ENCODE measurements at places on chromosomes 5 and 9.
A peak's percentile ranks its signal among the peaks of the same experiment; 100 is the strongest.

GRCh38 chr5:124740991-124741583, 5.4 kb downstream of the ZNF608 start:
- peaks cover under 1% of the 10 kb centered on the region for H3K4me1 ChIP-seq
- H3K4me3 ChIP-seq = no peak overlapping the region
- DNase-seq = no peak

DNA sequence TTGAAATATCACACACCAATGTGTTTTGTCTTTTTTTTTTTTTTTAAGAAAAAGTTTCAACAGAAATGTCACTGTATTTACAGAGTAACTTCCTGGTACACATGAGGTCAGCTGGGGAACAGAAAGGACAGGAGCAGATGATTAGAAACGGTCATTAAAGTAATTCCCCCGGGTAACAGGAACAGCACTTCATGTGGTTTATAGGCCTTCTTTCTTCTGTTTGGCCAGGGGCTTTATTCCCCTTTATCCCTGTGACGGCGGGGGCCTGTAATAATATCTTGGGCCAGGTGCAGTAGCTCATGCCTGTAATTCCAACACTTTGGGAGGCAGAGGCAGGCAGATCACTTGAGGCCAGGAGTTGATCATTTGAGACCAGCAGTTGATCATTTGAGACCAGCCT, 30.5 kb upstream of the MSH3 start:
- no peaks in the 10 kb centered on the region for H3K27me3 ChIP-seq
- no peak overlapping the region for H3K27ac ChIP-seq
- peaks cover 2% of the 10 kb centered on the region for H3K4me1 ChIP-seq

- H3K4me3 ChIP-seq = no peak overlapping the region
- H3K36me3 ChIP-seq = no peaks in the 10 kb centered on the region
- peaks cover 2% of the 10 kb centered on the region for H3K27me3 ChIP-seq
Measured at GRCh38 chr5:68110264-68110663, 105.3 kb upstream of the PIK3R1 start.

DNA sequence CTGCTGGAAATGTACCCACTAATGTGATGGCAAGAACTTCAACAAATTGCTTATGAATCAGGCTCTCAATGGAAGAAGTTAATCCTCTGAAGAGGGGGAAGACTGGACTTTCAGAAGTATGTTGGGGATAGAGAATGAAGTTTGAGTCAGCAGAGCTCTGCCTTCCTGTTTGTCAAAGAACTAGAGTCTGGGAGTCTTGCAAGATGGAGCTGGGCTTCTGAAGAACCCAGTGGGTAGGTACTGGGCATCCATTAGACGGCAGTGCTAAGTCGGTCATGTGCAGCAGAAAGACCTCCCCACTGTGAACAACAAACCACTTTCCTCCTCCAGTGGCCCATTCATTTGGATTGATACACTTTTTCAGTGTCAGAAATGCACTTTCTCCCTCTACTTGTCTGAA, 34.6 kb downstream of the OTULIN start:
- DNase-seq = no peak
- H3K4me1 ChIP-seq = peaks cover 73% of the 10 kb centered on the region
- H3K27ac ChIP-seq = peak overlapping the region; percentile 81
- no peaks in the 10 kb centered on the region for H3K27me3 ChIP-seq

- H3K4me3 ChIP-seq = no peak overlapping the region
- H3K27ac ChIP-seq = no peak overlapping the region
- no peak for DNase-seq
- H3K4me1 ChIP-seq = no peaks in the 10 kb centered on the region
Measured at GRCh38 chr9:88355166-88355565, 33.1 kb upstream of the SPIN1 start.

GRCh38 chr9:2602704-2603116, 18.9 kb upstream of the VLDLR start:
- no peaks in the 10 kb centered on the region for H3K4me1 ChIP-seq
- no peaks in the 10 kb centered on the region for H3K36me3 ChIP-seq
- H3K4me3 ChIP-seq = no peak overlapping the region

DNA sequence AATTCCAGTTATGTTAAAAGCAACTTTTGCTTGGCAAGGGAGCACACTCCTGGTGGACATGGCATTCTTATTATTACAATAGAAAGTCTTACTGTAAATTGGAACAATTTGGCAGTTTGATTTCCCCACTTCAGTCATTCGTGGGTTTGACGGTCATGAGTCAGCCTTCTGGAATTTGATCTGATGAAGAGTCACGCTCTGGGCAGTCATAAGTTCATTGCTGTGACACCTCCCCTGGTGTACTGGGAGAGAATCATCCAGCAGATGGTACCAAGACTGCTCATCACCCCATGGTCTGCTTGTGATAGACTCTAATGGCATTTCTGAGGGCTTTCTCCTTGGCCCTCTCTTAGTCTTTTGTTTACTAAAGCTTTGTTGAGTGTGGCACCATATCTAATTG, 53.8 kb downstream of the GLRA1 start:
- DNase-seq = no peak
- H3K27me3 ChIP-seq = no peaks in the 10 kb centered on the region
- peaks cover 7% of the 10 kb centered on the region for H3K4me1 ChIP-seq
- H3K36me3 ChIP-seq = no peaks in the 10 kb centered on the region
- no peak overlapping the region for H3K4me3 ChIP-seq
- H3K27ac ChIP-seq = no peak overlapping the region

GRCh38 chr5:78886341-78887230, 98.5 kb downstream of the ARSB start:
- H3K27ac ChIP-seq = no peak overlapping the region
- H3K36me3 ChIP-seq = peaks cover 12% of the 10 kb centered on the region
- no peaks in the 10 kb centered on the region for H3K27me3 ChIP-seq
- no peak for DNase-seq

DNA sequence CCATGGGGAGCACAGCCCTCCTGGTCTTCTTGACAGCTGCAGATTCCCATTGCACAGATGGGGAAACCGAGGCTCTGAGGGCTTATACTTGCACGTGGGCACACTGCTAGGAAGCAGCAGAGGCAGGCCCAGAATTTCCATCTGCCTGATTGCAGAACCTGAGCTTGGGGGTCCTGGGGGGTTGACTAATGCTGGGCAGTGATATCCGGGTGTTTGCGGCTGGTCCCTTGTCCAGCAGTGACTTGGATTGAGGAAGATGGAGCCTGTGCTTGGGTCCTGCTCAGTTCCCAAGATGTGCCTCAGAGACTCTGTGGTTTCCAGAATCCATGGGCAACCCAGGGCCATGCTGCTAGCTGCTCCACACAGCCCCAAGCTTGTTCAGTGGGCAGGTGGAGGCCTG, 91.2 kb downstream of the PHF2 start:
- no peak overlapping the region for H3K27ac ChIP-seq
- H3K4me1 ChIP-seq = no peaks in the 10 kb centered on the region
- no peak for DNase-seq
- no peaks in the 10 kb centered on the region for H3K27me3 ChIP-seq
- no peak overlapping the region for H3K4me3 ChIP-seq

GRCh38 chr5:52784737-52785136, 3.0 kb upstream of the ITGA1 start:
- peaks cover 8% of the 10 kb centered on the region for H3K27me3 ChIP-seq
- no peak for DNase-seq
- no peaks in the 10 kb centered on the region for H3K36me3 ChIP-seq
- H3K4me1 ChIP-seq = peaks cover 36% of the 10 kb centered on the region
- no peak overlapping the region for H3K4me3 ChIP-seq

DNA sequence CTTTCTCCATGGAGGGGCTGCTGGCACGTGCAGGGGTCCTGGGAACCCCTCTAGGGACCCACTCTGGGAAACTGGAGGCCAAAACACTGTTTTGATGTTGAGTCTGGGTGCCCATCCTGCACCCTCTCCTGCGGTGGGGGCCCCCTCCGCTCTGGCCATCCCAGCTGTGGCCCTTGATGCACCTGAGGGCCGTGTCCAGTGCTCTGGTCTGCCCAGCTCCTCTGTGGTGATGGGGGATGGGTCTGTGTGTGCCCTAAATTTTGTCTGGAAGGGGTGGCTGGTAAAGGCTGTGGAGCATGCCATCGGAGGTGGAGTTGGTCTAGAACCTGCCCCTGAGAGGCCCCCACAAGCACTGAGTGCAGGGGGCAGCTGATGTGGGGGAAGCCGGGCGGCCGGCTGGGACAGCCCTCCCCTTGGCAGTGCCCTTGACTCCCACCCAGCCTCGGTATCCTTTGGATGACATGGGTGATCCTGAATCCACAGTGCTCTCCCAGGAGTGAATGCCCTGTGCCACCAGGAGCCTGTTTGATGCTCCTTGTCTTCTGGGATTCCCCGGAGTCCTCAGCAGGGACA, 26.3 kb downstream of the AHRR start:
- DNase-seq = no peak
- peaks cover 41% of the 10 kb centered on the region for H3K27me3 ChIP-seq
- H3K36me3 ChIP-seq = peaks cover 16% of the 10 kb centered on the region
- no peak overlapping the region for H3K27ac ChIP-seq
- peaks cover 29% of the 10 kb centered on the region for H3K4me1 ChIP-seq
- no peak overlapping the region for H3K4me3 ChIP-seq

DNA sequence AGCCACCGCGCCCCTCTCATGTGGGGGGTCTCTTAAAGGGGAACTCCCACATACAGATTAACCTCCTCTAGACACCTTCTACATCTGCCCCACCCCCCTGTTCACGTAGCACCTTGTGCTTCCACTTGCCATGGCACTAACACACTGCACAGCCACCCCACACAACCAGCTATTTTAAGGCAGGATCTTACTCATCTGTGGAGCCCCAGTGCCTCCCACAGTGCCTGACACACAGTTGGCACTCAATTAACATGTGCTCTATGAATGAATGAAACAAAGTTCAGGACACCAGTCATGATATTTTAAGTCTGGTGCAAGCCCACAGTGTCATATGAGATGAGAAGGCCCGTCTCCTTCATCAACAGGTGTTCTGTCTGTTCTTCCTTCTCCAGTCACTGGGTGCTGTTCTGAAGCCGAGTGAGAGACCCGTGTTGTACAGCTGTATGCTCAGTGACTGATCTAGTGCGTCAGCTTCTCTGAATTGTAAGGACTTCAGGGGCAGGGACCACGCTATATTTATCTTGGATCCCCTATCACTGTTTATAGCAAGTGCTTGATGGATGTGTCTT, 149.1 kb downstream of the TLE1 start:
- no peak for DNase-seq
- no peaks in the 10 kb centered on the region for H3K27me3 ChIP-seq
- H3K27ac ChIP-seq = no peak overlapping the region

Measured in activated T-cell treated with anti-CD3 and anti-CD28 coated beads, Interleukin-2, amount 50 U/mL, for 24 hours (primary cell).